ENCODE measurements at places on chromosomes 2 and 18.

DNA sequence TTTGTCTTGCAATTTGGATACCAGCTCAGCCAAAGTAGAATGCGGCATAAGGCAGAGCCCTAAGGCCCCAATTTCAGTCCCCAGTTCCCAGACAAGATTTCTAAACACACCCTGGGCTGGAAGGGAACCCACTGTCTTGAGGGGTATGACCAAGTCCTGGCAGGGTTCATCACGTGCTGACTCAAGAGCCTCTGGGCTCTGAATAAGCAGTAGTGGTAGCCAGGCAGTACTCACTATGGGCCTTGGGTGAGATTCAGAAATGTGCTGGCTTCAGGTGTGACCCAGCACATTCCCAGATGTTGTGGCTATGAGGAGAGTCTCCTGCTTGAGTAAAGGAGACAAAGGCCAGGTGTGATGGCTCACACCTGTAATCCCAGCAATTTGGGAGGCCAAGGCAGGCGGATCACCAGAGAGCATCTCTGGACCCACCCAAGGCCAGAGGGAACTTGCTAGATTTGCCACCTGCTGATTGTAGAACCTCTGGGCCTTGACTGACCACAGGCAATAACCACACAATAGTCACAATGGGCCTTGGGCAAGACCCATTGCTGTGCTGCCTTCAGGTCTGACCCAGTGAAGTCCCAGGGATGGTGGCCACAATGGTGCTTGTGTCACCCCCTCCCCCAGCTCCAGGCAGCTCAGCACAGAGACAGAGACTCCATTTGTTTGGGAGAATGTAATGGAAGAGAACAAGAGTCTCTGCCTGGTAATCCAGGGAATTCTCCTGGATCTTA, 74.9 kb downstream of the ATL2 start:
- DNase-seq, result no peak

GRCh38 chr2:217277646-217278398, 418.0 kb upstream of the TNP1 start:
- DNase-seq, result peak; percentile 94

DNA sequence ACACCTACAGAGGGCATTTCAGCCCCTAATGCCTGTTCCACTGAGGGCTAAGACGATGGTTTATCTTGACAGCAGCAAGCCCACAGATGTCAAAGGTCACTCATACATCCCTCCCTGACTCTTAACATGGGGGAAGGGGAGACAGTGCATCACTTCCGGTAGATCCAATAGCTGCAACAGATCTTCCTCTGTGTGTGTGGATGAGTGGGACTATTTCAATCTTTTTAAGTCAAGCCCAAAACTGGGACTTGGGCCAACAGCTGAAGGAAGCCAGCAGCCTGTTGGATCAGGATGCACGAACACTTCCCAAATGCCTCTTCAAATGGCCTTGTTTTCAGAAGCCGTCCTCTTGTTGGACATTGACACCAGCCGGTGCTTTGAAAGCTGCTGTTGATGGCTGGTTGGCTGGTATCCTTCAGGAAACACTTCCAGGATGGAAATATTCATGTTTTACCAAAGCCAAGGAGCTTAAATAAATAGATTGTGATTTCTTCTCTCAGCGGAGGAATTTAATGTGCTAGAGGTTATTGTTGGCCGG, 59.2 kb downstream of the IL1R2 start:
- peak; percentile 84 for DNase-seq

DNA sequence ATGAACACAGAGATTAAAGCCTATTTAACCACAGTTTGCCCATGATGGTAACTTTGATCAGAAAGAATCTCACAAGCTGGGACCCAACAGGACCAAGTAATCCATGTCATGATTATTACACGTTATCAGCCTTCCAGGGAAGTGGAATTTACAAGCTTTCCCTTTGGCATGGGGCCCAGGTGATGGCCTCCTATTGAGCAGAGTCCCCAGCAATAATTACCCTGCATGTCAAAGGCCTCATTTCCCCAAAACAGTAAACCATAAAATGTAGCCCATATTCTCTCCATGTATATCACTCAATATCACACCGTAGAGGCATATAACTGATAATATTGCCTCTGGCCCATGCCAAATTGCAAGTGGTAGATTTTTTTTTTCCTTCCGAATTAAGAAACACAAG, 38.9 kb downstream of the PRKRA start:
- DNase-seq, result no peak

DNA sequence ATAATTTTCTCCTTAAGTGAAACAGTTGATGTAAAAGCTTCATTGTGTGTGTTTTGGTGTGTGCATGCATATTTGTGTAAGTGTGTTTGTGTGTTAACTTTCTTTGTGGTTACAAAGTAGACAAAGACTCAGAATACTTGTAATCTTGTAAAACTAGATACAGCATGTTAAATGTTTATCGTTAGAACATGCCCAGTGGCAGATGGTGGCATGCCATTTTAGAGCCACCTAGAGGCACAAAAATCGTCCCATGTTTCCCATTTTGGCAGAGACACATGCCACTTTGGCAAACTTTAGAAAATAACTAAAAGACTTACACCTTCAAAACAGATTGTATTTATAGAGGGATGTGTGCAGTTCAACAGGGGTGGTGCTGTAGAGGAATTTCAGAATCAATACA, 224.1 kb downstream of the LRP1B start:
- no peak for DNase-seq

GRCh38 chr2:136361521-136361920, 243.6 kb upstream of the CXCR4 start:
- no peak for DNase-seq

DNA sequence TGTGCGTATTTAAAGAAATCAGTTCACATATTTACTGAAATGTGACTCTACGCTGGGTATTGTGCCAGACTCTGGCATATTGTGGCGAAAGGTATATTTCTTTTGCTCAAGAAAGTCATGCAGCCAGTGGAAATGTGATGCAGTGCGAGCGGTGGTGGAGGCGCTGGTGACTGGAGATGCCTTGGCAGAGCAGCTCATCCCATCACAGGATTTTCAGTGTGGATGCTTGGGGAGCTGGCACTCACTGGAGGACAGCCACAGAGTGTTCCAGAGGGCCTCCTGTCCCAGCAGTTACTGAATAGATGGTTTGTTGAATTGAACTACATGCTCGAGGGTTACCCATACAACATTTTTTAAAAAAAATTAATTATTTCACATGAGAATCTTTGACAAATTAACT, 117.6 kb downstream of the ZNF407 start:
- DNase-seq, result no peak

DNA sequence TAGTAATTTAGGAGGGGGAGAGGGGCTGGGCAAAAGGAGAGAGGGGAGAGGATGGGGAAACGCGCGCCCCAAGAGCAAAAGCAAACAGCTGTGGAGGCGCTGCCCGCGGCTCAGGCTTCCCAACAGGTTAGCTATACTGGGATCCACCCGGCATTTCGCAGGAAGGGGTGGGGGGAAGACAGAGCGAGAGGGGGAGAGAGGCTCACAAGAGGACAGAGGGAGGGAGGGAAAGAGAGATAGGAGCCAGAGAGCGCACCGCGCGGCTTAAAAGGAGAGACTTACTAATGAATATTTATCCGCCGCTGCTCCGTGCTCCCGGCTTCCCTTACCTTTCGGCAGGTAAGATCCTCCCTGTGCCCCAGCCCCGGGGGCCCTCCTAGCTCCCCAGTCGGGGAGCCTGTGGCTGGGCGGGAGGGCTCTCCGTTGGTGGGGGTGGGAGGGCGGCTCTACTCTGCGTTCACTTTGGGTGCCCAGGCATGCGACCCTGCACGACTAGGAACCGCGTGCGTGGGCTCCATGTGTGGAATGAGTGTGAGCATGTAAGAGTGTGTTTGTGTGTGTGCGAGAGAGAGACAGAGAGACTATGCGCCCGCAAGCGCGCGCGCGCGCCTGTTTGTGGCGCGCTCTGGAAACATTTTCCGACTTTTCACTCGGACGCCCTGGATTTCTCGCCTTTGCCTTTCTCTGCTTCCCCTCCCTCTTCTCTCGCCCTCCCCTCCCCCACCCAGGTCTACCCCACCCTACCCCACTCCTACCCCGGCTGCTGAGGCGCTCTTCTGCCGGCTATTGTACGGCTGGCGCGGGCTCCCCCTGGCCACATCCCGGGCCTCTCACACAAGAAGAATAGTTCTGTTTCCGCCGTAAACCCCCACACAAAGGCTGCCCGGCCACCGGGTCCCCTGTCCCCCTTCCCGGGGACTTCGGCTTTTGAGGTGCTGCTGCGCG, 7.2 kb upstream of the SIX3 start:
- DNase-seq, result no peak

GRCh38 chr2:39304729-39305128, 61.0 kb upstream of the CDKL4 start:
- DNase-seq, result no peak

- DNase-seq, result no peak
Observed at GRCh38 chr2:15511686-15512085, 49.4 kb downstream of the NBAS start.

GRCh38 chr2:85797921-85798320, 44.1 kb downstream of the ATOH8 start:
- peak; percentile 46 for DNase-seq

GRCh38 chr2:239605976-239606375, 205.2 kb upstream of the HDAC4 start:
- no peak for DNase-seq

- DNase-seq, result no peak
Observed at GRCh38 chr2:161355983-161356382, 47.8 kb downstream of the PSMD14 start.

Data from astrocyte of the spinal cord (primary cell).